ENCODE measurements at places on chromosomes 11 and 22.
A peak's percentile ranks its signal among the peaks of the same experiment; 100 is the strongest.

DNA sequence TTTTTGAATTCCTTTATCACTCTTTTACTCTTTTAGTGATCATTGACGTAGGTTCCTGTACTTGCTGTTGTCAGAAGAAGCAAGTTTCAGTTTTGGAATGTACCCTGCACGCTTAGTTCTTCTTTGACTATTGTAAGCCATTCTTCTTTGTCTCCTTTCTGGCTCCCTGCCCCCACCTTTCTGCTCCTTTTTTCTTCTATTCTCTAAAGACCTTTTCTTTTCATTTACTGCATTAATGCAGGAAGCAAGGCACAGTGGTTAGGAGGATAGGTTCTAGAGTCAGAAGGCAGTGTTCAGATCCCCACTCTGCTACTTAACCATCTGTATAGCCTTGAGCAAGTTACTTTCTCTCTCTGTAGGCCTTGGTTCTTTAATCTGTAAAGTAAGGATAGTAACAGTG lies 33.7 kb upstream of the RAG2 start:
- no peak for DNase-seq

GRCh38 chr11:127965939-127966668 lies 621.3 kb downstream of the ETS1 start:
- no peak for DNase-seq

DNA sequence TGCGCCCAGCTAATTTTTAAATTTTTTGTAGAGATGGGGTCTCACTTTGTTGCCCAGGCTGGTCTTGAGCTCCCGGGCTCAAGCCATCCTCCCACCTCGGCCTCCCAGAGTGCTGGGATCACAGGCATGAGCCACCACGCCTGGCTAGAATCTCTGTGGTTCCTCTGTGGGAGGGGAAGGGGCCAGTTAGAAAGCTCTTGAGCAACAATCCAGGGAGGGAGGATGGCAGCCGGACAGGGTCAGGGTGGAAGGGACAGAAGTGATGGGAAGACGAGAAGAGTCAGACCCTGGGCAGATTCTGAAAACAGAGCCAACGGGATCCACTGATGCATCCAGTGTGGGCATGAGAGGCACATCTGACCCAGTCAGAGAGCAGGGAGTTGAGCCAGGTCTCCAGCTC lies 38.9 kb upstream of the MN1 start:
- no peak for DNase-seq

DNA sequence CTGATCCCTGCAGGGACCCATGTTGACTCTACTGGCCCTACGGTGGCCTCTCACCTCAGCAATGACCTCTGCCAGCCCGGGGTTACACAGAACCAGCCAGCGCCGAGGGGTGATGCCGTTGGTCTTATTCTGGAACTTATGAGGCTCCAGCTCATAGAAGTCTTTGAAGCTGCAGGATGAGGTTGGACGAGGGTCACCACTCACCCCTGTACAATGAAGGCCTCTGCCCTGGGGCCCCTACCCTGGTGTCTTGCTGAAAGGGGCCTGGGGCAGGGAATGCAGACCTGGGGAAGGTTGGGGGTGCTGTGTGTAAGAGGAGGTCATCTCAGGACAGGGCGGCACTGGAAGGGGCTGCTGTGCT lies 6.8 kb downstream of the PYGM start:
- DNase-seq, result no peak

GRCh38 chr22:44753189-44754042 lies 1.0 kb downstream of the ARHGAP8 start:
- DNase-seq, result no peak

DNA sequence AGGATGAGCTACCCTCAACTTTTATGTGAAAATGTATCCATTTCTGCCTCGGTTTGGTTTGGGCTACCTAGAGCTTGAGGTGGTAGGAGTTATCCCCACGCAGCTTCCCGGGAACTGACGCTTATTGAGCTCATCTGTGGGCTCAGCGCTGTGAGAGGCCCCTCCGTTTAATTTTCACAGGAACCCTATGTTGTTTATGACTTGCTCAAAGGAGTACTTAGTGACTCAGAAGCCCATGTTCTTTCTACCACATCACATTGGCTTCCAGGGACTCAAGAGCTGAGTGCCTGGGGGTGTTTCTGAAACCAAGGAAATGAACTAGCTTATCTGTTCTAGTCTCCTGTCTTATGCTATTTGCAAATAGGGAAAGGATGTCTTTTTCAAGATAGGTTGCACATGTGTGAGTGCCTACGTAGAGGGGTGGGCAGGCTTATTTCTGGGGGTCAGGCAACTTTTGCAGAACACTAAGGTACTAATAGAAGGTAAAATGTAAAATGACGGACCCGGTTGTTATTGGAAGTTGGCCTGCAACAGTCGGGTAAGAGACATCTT lies 40.5 kb downstream of the MICAL2 start:
- no peak for DNase-seq

DNA sequence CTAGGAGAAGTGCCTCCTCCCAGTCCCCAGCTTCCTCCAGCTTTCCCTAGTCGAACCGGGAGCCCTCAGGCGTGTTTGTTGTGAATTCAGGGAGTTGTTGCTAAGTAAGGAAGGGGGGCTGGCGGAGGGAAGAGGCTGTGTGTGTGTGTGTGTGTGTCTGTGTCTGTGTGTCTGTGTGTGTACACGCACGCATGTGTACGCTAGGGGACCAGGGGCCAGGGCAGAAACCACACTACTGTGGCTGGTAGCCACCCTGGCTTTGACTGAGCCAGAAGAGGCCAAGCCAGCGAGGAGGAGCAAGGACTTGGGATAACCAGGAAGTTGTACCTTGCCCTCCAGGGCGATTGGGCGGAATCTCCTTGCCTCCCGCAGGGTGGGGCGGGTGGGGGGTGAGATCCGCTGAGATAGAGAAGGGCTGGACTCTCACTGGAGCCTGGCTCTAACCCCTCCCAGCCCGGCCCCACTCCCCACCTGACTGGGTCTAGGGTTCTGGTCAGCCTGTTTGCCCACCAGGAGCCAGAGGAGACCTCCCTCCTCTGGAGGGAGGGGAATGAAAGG lies 7.5 kb downstream of the BCL9L start:
- DNase-seq, result peak; percentile 63

GRCh38 chr11:64333556-64333955 lies 6.4 kb upstream of the CCDC88B start:
- no peak for DNase-seq

GRCh38 chr11:69863544-69864200 lies 44.5 kb upstream of the FGF3 start:
- DNase-seq, result no peak

DNA sequence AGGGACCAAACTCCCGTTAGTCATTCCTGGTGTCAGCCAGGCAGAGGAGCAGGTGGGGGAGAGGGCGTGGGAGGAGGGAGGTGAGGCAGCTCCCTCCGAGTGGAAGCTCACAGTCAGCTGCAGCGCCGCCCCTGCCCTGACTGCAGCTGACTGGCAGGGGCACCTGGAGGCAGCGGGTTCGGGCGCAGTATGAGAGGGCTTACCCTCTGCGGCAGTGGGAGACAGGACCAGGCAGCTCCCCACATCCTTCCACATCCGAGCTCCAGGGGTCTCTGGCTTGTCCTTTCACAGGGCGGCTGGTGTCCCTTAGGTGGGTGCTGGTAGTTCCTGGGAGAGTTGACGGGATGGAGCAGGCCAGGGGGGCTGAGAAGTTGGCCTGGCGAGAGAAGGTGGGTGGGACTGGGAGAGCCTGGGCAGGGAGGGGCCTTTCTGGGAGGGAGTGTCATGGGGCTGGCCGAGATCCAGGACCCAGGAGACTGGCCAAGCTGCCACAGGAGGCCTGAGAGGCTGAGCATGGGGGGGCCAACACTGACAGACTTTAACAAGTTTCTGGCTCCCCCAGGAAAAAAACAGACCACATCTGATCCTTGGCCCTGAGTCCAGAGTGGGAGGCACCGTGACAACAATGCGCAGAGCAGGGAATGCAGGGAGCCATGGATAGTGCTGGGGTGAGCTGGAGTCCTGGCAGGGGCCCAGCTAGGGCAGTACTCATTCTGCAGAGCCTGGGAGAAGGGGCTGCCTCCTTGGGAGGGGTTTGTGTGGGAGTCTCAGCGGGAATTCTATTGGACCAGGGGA lies 4.9 kb downstream of the ADORA2A start:
- DNase-seq, result no peak

- DNase-seq, result peak; percentile 60
Measured at GRCh38 chr11:1628506-1629325, 859 bp upstream of the KRTAP5-5 start.

GRCh38 chr11:64545619-64546018 lies 45.4 kb upstream of the SLC22A12 start:
- no peak for DNase-seq

- DNase-seq, result no peak
Measured at GRCh38 chr22:35567351-35568141, 26.9 kb downstream of the RASD2 start.

GRCh38 chr11:37613031-37613430 lies 1015.0 kb upstream of the RAG2 start:
- no peak for DNase-seq

- DNase-seq, result no peak
Measured at GRCh38 chr11:31879681-31880080, 68.6 kb upstream of the PAX6 start.

- DNase-seq, result no peak
Measured at GRCh38 chr11:112975493-112975892, 14.3 kb downstream of the NCAM1 start.

- DNase-seq, result peak; percentile 54
Measured at GRCh38 chr22:37544955-37545702, 15.2 kb upstream of the CDC42EP1 start.

DNA sequence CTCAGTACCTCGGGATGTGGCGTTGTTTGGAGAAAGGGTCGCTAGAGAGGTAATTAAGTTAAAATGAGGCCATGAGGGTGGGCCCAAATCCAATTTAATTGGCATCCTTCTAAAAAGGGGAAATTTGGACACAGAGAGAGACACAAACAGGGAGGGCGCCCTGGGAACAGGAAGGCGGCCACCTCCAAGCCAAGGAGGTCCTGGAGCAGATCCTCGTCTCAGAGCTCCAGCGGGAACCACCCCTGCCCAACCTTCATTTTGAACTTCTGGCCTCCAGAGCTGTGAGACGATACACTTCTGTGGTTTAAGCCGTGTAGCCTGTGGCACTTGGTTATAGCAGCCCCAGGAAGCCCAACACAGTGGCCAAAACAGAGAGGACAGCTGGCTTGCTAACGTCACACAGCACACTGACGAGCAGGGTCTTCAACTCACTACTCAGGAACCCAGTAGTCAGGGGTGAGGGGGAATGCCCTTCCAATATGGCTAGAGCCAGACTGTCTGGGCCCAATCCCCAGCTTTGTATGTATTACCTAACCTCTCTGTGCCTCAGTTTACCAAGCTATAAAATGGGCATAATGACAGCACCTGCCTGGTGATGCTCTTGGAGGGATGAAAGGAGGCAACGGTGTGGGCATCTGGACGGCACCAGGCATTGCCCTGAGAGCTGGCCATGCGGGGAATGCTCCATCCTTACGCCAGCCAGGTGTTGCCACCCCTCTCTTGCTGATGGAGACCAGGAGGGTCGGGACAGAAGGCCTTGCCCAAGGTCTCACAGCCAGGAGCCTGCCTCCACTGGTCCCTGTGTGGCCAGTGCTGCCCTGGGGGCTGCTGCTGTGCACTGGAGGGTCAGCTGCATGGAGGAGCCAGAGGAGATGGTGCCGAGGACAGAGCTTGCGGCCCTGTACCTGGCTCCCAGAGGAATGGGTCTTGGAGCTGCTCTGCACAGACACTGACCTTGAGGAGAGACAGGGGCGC lies 53.3 kb upstream of the LINC01488 start:
- no peak for DNase-seq

DNA sequence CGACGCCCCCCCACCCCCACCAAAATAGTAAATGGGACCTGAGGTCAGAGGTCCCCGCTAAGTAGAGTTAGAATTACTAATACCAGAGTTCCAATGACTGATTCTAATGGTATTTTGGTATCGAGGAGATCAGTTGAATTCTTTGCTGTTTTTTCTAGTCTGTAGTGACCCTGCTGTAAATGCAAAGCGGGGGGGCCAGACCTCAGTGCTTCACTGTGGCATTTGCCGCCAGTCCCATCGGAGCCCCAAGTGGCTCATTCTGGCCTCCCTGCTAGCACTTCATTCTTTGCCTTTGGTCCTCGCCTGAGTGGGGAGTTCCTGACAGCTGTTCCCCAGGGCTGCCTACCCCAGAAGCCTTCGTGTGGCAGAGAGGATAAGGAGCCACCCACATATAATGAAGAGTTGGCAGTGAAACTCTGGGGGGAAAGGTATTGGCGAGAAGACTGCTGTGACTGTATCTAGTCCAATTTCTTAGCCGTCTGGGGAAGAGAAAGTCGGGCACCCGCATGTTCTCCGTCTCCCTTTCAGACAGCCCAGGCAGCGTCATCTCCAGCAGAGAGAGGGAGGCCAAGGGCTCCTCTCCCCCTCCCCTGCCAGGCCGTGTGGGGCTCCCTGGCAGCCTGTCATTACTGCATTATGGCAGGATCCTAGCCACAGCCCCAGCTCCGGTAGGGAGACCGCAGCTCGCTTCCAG lies 19.4 kb upstream of the CABP7 start:
- no peak for DNase-seq

- no peak for DNase-seq
Measured at GRCh38 chr11:67255353-67255752, 10.9 kb upstream of the GRK2 start.

DNA sequence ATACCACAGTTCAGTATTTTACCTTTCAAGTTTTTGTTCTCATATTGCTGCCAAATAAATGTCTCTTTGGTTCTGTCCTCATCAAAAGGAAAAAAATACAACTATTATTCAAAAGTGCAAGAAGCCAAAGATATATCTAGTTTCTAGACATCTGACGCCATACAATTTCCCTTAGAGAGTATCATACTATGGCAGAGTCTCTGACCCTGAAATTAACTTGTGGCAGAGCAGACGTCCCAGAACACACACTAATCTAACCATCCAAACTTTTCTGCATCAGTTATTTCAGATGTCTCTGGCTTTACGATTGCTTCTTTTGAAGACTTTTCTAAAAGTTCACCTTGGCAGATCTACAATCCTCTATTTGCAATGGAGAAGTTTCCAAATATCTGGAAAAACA lies 2.7 kb downstream of the OR51T1 start:
- DNase-seq, result no peak

GRCh38 chr11:35622070-35622469 lies 3.8 kb downstream of the FJX1 start:
- DNase-seq, result no peak

- DNase-seq, result no peak
Measured at GRCh38 chr11:132576706-132577105, 955.6 kb downstream of the OPCML start.

DNA sequence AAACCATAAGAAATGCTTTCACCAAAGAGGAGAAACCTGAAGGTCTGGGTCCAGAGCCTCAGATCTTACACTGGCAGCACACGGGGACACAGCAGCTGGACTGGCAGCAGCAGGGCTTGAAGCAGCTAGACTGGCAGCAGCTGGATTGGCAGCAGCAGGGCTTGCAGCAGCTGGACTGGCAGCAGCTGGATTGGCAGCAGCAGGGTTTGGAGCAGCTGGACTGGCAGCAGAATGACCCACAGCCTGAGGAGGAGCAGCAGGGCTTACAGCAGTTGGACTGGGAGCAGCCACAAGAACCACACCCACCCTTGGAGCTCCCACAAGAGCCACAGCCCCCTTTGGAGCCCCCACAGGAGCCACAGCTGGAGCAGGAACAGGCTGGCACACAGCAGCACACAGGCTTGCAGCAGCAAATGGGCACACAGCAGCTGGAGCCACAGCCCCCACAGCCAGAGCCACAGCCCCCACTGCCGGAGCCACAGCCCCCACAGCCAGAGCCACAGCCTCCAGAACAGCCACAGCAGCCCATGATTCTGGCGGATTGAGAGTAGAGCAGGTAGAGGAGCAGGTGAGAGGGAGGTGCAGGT lies at the start of gene KRTAP5-11:
Gene KRTAP5-11 (minus strand): TSS at position 567 of the 587 bp plus-strand sequence. CDS start 38 bp downstream, at position 529.
- DNase-seq, result no peak

- DNase-seq, result no peak
Measured at GRCh38 chr11:17479284-17480214, 2.9 kb upstream of the ABCC8 start.
